HCT116 (cell line): ENCODE measurements at places on chromosomes 7 and 10. TPM values are rescaled to one million over a fixed set of nuclear protein-coding genes. Genes with fewer than 3 reads are reported as not detected.
A peak's percentile ranks its signal among the peaks of the same experiment; 100 is the strongest.

- no peak overlapping the region for H3K27ac ChIP-seq
- no peaks in the 10 kb centered on the region for H3K27me3 ChIP-seq
- DNase-seq = no peak
- no peaks in the 10 kb centered on the region for H3K4me1 ChIP-seq
Measured at GRCh38 chr10:128929131-128929530, 537.9 kb upstream of the MGMT start.

DNA sequence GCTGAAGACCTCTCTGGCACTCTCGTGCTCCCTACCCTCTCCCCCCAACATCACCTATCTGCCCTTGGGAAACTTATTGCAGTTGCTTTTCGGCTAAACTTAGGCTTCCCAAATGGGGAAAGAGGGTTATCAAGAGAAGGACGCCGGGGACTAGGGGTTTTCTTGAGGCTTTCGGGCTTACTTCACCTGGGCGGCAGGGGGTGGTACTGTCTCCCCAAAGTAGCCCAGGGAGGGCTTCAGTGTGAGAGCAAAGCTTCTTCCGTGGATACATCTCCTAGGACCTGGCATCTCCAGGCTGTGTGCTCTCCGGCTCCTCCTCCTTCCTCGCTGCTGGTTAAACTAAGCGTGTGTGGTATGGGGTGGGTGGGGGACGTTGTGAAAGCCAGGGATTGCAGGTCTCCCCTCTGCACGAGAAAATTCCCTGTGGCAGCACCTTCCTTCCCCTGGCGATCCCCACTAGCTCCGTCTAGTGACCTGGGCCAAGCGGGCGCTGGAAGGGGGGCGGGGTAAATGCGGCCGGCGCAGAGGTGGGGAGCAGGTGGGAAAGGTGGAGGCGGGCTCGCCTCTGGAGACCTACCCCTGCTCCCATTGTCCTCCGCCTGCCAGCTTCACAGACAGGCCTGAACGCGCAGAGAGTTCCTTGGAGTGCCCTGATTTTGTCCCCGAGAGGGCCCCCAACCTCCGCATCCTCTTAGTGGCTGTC lies 1.1 kb downstream of the PLXDC2 start:
- H3K36me3 ChIP-seq = no peaks in the 10 kb centered on the region
- no peaks in the 10 kb centered on the region for H3K4me1 ChIP-seq
- no peak for DNase-seq
- no peak overlapping the region for H3K27ac ChIP-seq
- no peaks in the 10 kb centered on the region for H3K27me3 ChIP-seq

- peaks cover 28% of the 10 kb centered on the region for H3K4me1 ChIP-seq
- no peaks in the 10 kb centered on the region for H3K36me3 ChIP-seq
- H3K27me3 ChIP-seq = no peaks in the 10 kb centered on the region
Measured at GRCh38 chr7:129532375-129532774, 30.0 kb downstream of the SMKR1 start.

DNA sequence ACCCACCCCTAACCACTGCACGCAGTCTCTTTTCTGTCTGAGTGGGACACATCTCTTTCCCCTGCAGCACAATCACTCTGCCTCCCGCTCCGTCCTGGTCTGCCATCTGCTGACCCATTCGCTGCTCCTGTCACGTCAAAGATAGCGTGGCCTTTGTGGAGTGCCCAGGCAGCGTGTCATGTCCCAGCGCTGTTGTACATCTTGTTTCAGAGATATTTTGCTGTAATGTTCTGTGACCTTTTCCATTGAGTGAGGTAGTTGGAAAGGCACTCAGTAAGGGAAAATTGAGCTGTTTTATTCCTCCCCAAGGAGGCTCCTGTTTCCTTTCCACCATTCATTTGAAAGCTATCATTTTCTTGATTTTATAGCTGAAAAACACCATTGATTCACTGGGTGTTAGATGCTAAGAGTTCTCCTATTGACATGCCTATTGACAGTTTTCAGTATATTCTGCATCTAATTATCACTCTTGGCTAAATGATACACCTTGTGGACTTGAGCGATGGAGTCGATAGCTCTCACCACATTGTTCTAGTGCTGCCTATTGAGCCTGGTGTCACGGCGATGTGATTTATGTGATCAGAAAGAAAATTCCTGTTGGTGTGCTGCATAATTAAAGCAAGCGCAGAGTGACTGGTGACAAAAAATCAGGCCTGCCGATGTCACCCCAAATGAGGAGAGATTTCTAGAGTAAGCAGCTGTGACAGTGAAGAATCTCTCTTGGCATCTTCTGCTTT lies 372.6 kb downstream of the LRMDA start:
- H3K27ac ChIP-seq = no peak overlapping the region
- no peak for DNase-seq
- H3K4me1 ChIP-seq = no peaks in the 10 kb centered on the region

- no peak for DNase-seq
- H3K36me3 ChIP-seq = no peaks in the 10 kb centered on the region
- H3K27me3 ChIP-seq = no peaks in the 10 kb centered on the region
- H3K4me3 ChIP-seq = no peak overlapping the region
- H3K4me1 ChIP-seq = peaks cover 7% of the 10 kb centered on the region
Measured at GRCh38 chr7:156147104-156147503, 334.8 kb upstream of the SHH start.

GRCh38 chr10:13712837-13713581 lies 126.2 kb downstream of the PRPF18 start:
- DNase-seq = peak; percentile 44
- H3K27ac ChIP-seq = no peak overlapping the region
- H3K4me1 ChIP-seq = peaks cover 17% of the 10 kb centered on the region
- H3K27me3 ChIP-seq = no peaks in the 10 kb centered on the region
- no peaks in the 10 kb centered on the region for H3K36me3 ChIP-seq
- no peak overlapping the region for H3K4me3 ChIP-seq

- H3K36me3 ChIP-seq = no peaks in the 10 kb centered on the region
- H3K27me3 ChIP-seq = no peaks in the 10 kb centered on the region
- no peak overlapping the region for H3K27ac ChIP-seq
- H3K4me1 ChIP-seq = no peaks in the 10 kb centered on the region
- H3K4me3 ChIP-seq = no peak overlapping the region
- DNase-seq = no peak
Measured at GRCh38 chr7:113143486-113144257, 25.3 kb upstream of the SMIM30 start.

DNA sequence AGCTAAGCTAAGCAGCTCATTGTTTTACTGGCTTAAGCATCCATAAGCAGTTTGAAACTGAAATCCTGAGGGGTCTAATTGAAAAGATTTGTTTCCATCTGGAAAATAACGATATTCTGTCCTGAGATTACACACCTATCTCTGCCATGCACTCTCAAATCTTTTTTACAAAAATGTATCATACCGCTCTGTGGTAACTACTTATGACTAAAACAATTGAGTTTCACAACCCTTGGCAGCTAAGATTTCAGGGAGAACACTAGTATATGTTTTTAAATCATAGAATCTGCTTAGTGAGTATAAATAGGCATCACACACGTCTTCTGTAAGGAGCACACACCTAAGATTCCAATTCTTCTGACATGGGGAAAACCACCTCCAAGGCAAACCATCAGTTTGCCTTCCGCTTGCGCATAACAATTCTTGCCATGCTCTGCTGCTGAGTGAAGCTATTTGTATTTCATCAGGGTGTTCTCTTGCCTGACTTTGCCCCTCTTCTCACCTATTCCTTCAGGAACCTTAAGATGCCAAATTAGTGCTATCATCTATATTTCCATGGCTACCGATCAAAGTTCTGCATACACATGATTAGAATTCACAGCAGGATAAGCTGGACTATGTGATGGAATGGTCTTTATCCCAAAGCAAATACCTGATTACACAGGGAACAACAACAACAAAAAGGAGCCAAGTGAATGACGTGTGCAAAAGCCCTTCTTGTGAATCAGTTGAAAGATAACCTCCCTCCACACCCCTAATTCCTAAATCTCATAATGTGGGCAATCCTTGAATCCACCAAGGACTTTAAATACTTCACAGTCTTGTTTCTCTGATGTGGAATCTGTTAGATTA lies 40.9 kb downstream of the PRPF18 start:
- H3K4me1 ChIP-seq = no peaks in the 10 kb centered on the region
- DNase-seq = no peak
- no peak overlapping the region for H3K27ac ChIP-seq
- no peak overlapping the region for H3K4me3 ChIP-seq

- H3K4me3 ChIP-seq = no peak overlapping the region
- no peak for DNase-seq
- H3K36me3 ChIP-seq = no peaks in the 10 kb centered on the region
- no peak overlapping the region for H3K27ac ChIP-seq
- no peaks in the 10 kb centered on the region for H3K4me1 ChIP-seq
Measured at GRCh38 chr10:71667387-71667752, 52.2 kb downstream of the C10orf105 start.

Gene WNT2
- 0.12 TPM for total RNA-seq

Gene AKR1C4
- not detected for total RNA-seq

Gene NEBL
- total RNA-seq = 16.6 TPM
